Suprapubic skin (tissue), 4 donors: ENCODE measurements at places on chromosomes 7 and 10.

GRCh38 chr10:48507933-48508790 is 96.7 kb downstream of the ARHGAP22 start:
- DNase-seq: no peak

DNA sequence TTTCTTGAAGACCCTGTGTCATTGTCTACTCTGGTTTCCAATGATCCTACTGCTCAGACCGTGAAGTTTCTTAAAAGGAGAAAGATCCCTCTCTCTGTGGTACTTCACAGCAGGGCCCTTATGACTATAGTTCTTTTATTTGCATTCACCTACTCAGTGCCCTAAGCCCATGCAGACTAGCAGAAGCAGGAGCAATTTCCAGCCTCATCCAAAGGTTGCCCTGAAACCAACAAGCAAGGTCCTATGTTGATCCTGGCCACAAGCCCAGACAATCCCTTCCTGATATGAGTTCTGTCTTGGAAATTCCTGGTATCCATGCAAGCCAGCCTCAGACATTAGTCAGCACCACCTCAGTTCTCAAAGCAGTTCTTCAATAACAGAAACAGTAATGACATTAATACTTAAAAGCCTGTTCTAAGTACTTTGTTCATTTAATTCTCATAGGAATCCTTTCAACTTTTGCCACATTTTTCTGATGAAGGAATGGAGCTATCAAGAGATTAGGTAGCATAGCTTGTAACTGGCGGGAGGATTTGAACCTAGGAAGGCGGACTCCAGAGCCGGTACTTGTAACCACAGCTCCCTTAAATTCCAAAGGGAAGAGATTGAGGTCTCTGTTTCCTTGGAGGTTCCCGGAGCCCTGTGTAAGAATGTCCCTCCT is 58.1 kb upstream of the ST8SIA6 start:
- DNase-seq: no peak

- no peak for DNase-seq
These were observed 69.1 kb upstream of the WAC start for GRCh38 chr10:28463676-28464395.

GRCh38 chr10:19993714-19994315 is 177.6 kb downstream of the PLXDC2 start:
- no peak for DNase-seq

- peak; percentile 98 for DNase-seq
These were observed 15.5 kb downstream of the ZMIZ1 start for GRCh38 chr10:79084012-79084971.

GRCh38 chr7:36372156-36372555 is 17.5 kb upstream of the ANLN start:
- no peak for DNase-seq

- DNase-seq: no peak
These were observed 95.0 kb downstream of the UBE3C start for GRCh38 chr7:157233677-157234076.

- no peak for DNase-seq
These were observed 1274.9 kb upstream of the SORCS1 start for GRCh38 chr10:108439397-108439796.

DNA sequence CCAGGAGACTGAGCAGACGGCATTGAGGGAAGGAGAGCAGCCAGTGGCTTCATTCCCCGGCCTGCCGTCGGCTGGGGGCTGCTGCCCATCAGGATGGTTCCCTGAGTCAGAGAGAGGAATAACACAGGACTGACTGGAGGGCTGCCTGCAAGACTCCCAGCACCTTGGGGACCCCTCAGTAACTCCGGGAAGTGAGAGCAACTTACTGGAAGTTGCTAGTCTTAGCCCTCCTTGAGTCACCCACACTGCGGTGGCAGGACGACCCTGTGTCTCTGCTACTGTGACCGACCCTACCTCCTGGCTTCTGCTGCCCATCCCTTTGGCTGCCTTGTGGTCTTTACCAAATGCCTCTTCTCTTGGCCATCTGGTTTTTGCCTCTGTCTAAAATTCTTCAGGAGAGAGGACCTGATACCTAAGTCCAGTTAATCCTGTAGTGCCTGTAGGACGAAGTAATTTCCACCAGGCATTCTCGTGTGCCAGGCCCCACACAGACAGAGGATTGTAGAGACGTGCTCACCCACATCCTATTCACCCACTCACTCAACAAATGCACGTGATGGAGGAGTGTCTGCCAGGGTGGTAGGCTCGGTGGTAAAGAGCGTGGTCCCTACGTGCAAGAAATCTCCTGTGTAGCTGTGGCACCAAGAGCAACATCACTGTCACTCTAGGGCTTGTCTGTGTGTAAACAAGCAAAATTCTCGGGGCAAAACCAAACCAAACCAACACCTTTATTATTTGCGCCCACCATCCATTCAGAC is 156.5 kb downstream of the PRKCQ start:
- DNase-seq: no peak

DNA sequence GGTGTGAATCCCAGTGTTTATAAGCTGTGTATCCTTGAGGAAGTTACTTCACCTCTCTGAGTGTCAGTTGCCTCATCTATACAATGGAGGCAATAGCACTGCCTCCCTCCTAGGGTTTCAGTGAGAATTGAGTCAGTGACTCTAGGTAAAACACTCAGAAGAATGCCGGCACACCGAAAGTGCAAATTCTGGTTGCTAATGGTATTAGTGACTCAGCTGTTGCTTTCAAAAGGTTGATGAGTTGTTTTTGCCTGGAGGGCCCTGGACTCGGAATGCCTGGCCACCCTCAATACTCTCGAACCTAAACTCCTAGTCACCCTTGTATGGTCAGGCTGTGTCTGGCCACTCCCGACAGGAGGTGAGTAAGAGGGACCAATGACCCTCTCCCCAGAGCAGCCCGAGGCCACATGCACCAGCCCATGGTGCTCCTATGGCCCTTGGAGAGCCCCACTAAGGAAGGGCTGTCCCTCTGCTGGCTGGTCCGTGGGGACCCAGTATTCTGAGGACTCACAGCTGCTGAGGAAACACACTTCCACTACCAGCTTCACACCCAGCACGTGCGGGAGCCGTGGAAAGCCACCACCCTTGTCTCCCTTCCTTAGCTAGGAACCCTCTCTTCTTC is 60.2 kb downstream of the CALML3 start:
- DNase-seq: no peak

DNA sequence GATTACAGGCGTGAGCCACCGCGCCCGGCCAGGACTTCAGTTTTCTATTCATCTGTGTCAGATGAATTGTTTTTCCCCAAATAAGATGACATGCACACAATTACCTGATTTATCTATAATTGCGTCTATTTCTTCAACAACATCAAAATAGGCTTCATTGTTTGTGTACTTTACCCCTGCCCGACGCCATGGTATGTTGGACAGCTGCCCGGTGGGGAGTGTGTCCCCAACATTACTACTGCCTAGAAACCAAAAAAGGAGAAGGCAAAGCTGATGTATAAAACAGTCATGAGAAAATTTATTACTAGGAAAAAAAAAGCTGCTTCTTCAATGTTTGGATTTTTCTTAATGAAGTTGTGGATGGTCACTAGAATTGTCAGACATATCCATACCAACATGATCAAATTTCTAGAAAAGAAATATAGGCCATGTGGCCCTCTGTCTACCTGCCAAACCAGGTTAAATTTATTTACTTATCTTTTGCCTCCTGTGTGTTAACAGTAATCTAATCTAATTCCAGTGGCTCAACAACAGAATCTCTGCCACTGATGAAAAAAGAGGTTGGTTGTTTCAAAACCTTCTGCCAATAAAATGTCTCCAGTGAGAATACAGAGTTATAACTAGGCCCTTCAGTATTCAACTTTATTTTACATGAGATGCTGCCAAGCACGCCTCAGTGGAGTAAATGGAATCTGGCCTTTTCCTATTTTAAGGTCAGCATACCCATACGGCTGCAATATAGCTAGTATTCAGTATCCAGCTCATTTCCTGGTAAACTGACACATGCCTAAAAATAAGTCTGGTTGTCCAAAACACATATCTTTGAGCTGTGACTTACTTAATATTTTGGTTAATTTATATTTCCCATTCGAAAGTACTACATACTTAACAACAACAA is 16.5 kb downstream of the AP3M1 start:
- no peak for DNase-seq

DNA sequence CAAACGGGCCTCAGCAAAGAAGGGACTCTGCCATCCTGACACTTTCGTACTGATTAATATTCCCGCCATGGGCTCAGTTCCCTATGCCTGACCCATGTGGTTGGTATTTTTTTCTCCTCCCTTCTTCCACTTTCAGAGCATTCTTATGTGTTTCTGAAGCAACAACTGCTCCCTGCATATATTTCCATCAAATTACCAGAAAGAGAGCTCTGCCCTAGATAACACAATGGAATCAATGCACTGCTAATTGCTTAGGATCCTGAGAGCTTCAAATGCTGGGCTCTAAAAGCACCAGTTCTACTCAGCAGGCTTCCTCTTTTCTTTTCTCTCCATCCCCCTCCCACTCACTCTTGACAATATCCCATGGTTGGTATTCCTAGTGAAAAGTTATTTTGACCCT is 5.3 kb downstream of the TECTB start:
- no peak for DNase-seq

- peak; percentile 65 for DNase-seq
These were observed 581 bp downstream of the FAM3C start for GRCh38 chr7:121395494-121395960.

GRCh38 chr10:129771991-129772431 is 192.1 kb downstream of the EBF3 start:
- DNase-seq: peak; percentile 65

GRCh38 chr10:79327090-79327457 is 20.2 kb upstream of the PPIF start:
- DNase-seq: no peak

- peak; percentile 80 for DNase-seq
These were observed at the start of gene IFIT3 for GRCh38 chr10:89327803-89328441. Gene IFIT3, plus strand, starts transcription at chr10:89327997. Its CDS starts 77 bp downstream, at chr10:89328074.

DNA sequence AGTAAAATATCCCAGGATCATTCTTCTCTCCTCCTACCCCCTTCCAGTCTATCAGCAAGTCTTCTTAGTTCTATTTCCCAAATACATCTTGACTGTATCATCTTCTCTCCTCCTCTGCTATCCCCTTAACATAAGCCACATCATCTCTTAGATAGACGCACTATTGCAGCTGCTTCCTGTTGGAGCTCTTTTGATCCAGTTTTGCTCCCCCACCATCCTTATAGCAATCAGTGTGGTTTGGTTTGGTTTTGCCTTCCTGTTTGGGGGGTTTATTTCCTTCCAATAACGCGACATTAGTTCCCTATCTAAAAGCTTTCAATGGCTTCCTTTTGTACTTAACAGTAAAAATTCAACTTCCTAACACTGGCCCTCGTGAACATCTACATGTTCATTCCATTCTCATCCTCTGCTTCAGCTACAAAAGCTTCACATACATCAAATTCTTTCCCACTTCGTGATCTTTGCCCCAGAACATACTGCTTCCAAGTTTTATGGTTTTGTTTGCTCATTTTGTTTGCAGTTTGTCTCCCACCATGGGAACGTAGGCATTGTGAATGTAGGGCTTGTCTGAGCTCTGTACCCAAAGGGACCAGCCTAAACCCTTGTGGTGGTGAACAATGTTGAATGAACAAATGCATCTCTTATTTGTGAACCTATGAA is 33.7 kb upstream of the PLXDC2 start:
- no peak for DNase-seq
